ENCODE measurements at places on chromosomes 7 and 10.

GRCh38 chr10:113279262-113279661 is 273.6 kb upstream of the HABP2 start:
- no peak for DNase-seq

- DNase-seq = no peak
These were observed 18.5 kb downstream of the PARP12 start for GRCh38 chr7:140044251-140044650.

GRCh38 chr10:21160116-21160515 is 263.0 kb upstream of the NEBL start:
- no peak for DNase-seq

DNA sequence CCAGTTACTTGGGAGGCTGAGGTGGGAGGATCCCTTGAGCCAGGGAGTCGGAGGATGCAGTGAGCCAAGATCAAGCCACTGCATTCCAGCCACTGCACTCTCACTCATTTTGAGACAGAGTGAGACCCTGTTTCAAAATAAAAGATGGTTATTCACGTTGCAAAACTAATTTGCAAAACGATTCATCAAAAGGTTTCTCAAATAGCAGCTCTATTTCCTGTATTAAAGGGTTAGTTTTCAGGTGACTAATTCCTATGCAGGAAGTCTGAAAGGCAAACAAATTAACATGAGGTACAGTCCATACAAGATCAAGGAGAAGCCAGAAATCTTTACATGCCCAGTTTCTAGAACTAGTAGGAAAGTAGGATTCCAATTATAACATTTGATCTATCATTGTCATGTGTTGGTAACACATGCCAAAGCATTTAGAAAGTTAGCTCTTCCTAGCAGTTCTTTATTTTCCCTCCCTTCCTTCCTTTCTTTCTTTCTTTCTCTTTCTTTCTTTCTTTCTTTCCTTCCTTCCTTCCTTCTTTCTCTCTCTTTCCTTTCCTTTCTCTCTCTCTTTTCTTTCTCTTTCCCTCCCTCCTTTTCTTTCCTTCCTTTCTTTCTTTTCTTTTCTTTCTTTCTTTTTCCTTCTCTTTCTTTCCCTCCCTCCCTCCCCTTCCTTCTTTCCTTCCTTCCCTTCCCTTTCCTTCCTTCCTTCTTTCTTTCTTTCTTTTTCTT is 49.3 kb downstream of the DENND2A start:
- no peak for DNase-seq

DNA sequence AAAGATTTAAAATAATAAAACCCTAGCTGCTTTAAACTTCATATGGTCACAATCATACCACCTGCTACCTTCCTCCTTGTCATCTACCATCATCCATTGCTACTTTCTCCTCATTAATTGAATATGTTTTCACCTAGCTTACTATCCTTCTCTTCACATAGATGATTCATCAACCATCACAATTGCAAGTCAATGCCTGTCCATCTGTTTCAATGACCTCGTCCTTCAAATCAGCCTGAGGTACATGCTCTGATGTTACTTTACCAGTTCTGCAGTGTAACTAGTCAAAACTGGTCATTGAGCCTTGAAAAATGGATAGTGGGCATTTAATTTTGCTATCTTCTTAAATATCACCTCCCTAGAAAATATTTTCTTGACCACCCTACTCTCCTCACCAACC is 164.7 kb downstream of the SEMA3E start:
- no peak for DNase-seq

GRCh38 chr7:17624379-17624778 is 315.9 kb downstream of the SNX13 start:
- DNase-seq = no peak

GRCh38 chr10:3772361-3773171 is 12.4 kb downstream of the KLF6 start:
- no peak for DNase-seq

GRCh38 chr10:9066152-9066551 is 1011.7 kb downstream of the GATA3 start:
- no peak for DNase-seq

DNA sequence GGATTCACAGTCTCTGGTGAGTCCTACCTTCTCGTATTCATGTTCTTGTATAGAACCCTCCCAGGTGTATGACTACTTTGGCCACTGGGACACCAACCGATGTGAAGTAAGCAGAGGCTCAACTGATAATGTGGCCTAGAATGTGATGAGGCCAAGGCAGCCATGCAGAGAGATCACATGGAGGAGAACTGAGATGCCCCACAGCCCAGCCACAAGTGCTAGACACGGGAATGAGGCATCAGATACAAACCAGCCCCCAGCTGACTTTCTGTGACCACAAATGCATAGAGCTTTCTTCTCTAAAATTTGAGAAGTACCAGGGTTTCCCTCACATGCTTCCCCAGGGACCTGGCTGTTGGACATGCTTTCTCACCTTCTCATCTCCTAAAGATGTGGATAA is 375.7 kb downstream of the CCSER2 start:
- DNase-seq = no peak

- DNase-seq = no peak
These were observed 176.2 kb downstream of the PRKAG2 start for GRCh38 chr7:151700586-151701165.

- DNase-seq = no peak
These were observed 116.1 kb downstream of the INSYN2A start for GRCh38 chr10:127080317-127080716.

GRCh38 chr10:80437227-80437626 is 16.9 kb upstream of the TSPAN14 start:
- no peak for DNase-seq

DNA sequence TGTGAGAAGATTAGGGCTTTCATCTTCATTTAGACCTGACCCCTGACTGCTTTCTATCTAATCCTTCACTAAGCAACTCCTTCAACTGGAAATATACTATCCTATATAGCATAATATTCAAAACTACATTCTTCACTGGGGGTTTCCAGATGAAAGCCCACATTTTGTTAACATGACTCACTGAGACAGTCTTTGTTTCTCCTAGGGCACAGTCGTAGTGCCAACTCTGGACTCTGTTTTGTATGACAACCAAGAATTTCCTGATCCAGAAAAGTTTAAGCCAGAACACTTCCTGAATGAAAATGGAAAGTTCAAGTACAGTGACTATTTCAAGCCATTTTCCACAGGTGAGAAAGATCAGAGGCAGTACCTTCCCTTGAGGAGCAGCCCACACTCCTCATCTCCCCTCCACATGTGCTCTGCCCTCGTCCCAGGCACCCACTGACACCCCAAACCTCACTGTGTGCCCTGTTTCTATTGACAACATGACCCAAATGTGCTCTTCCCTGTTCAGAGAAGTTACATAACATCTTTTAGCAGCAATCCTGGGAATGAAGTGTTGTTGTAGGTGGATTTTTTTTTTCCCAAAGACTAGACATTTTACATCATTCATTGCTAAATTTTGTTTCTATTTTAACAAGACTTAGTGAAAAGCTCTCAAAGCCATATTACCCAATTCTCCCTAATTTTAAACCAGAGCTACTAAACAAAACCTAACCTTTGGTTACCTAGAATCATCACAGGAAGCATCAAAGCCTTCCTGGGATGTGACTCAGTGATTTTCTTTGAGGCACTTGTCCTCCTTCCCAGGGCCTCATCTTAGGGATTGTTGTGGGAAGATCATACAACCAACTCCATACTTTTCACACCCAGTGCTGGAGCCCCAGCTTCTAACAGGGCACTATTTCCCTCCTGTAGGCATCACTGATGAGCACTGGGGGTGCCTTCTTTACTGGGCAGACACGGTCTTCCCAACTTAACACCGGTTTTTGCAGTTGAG is 10.7 kb downstream of the CYP2E1 start:
- no peak for DNase-seq

DNA sequence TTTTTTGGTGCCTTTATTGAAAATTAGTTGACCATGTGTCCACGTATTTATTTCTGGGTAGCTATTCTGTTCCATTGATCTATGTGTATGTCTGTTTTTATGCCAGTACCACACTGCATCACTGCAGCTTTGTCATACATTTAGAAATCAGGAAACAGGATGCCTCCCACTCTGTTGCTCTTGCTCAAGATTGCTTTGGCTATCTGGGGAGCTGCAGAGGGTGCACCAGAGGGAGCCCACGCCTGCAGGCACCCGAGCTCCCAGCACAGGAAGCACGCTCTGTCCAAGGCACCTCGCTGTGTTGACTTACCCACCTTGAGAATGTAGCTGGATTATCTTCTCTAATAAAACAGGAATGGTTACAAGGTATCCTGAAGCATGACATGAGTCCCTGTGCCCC is 301.7 kb downstream of the TCERG1L start:
- DNase-seq = no peak

GRCh38 chr10:30092151-30092790 is 32.9 kb upstream of the JCAD start:
- no peak for DNase-seq

GRCh38 chr7:96720843-96721242 is 11.2 kb upstream of the SEM1 start:
- no peak for DNase-seq

- no peak for DNase-seq
These were observed 253.1 kb downstream of the FZD1 start for GRCh38 chr7:91517201-91517785.

DNA sequence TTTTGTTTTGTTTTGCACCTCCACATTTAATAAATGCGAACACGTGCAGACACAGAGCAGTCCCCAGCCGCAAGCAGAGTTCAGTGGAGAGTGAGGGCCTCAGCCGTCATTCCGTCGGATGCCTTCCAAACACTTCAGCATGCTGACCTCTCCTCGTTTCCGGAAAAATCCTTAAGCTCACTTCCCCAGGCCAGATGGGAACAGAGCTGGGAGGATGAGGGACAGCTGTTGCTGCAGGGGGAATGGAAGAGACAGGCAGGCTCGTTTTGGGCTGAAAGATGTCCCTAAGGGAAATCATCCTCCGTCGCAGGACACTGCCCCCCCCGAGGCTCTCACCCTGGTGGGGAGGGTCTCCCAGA is 17.2 kb upstream of the FGFR2 start:
- no peak for DNase-seq

- DNase-seq = no peak
These were observed 101.3 kb upstream of the CTBP2 start for GRCh38 chr10:125261491-125262186.

DNA sequence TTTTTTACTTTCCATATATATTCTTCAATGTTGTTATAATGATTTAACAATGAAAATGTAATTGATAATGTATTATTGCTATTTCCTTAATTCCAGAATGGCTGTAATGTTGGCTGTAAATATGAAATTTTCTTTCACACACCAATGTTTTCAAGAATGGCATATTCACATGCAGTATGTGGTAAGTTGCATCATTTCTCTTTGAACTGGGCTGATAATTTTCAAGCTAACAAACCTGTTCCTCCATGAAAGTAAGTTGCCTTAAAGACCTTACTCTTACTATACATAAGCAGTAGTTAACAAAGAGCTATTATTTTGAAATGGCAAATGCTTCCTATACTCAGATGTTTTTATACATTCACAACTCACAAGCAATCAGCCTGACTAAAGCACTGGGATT is 154.5 kb downstream of the TMEM168 start:
- DNase-seq = no peak

- DNase-seq = no peak
These were observed 108.7 kb upstream of the GLI3 start for GRCh38 chr7:42345478-42346299.

DNA sequence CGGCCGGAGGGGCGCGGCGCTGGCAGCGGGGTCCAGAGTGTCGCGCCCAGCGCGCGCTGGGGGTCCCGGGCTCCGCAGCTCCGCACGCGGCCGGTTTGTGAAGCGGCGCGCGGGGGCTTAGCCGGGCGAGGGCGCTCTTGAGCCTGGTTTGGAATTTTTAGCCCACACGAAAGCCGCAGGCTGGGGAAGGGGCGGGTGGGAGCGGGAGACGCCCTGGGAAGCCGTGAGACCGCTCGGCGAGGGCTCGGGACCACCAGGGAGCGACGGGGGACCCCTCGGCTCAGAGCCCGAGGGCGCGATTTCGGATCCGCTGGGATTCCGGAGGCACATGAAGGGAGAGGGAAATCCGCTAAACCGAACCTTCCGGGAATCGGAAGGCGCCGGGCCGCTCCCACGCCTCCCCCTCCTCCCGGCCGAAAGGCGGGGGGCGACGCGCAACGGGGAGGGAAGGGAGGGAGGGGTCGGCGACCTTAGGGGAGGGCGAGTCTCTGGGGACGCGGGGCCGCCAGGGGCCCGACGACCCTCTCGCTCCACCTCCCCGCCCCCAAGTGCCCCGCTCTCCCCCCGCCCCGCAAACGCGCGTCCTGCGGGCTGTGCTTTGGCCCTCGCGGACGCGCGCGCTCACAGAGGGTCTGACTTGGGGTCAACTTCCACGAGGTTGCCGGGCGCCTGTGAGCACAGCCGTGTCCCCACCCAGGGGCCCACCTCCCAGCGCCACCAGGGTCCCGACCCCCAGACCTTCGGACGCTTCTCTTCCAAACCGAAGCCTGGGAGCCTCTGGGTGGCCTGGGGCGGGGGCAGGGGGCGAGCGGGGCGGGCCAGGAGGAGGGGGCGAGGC is 5.1 kb upstream of the ELFN1 start:
- DNase-seq = peak; percentile 35

- no peak for DNase-seq
These were observed 1.3 kb upstream of the POT1 start for GRCh38 chr7:124930655-124931597.

GRCh38 chr10:91711885-91712680 is 79.2 kb upstream of the PPP1R3C start:
- no peak for DNase-seq

DNA sequence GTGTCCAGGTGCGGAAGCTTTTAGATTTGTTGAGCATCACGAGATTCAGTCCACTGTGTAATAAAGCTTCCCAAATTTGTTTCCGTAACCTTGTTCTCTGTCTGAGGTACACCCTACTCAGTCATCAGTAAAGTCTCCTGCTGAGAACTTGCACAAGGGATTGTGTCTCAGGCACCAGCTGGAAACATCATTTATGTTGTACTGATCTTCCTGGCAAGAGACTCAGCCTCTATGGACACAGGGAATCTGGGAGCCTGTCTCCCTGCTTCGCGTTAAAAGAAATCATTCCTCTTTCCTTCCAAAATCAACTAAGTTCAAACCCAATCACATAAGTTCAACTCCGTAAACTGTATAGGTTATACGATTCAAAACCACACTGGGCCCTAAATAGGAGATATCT is 336.8 kb downstream of the GPR37 start:
- DNase-seq = no peak

GRCh38 chr10:46544989-46545791 is 11.3 kb downstream of the GPRIN2 start:
- no peak for DNase-seq

- no peak for DNase-seq
These were observed 533.0 kb upstream of the GALNT17 start for GRCh38 chr7:70598976-70599375.

GRCh38 chr7:95690367-95690947 is 81.9 kb upstream of the DYNC1I1 start:
- peak; percentile 67 for DNase-seq
